ENCODE measurements at places on chromosomes 4 and X.

DNA sequence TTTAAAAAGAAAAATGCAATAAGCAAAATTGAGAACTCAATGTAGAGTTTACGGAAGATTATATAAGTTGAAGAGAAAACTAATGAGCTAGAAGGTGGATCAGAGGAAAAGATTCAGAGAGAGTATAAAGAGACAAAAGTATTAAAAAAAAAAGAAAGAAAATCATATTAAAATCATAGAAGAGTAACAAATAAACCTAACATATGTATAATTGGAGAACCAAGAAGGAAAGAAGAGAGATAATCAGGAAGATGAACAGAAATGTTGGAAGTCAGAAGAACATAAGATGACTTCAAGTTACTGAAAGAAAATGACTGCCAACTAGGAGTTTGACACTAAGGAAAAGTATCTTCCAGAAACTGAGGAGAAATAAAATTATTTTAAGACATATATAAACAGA lies 34.3 kb upstream of the ANTXR2 start:
- DNase-seq: no peak

DNA sequence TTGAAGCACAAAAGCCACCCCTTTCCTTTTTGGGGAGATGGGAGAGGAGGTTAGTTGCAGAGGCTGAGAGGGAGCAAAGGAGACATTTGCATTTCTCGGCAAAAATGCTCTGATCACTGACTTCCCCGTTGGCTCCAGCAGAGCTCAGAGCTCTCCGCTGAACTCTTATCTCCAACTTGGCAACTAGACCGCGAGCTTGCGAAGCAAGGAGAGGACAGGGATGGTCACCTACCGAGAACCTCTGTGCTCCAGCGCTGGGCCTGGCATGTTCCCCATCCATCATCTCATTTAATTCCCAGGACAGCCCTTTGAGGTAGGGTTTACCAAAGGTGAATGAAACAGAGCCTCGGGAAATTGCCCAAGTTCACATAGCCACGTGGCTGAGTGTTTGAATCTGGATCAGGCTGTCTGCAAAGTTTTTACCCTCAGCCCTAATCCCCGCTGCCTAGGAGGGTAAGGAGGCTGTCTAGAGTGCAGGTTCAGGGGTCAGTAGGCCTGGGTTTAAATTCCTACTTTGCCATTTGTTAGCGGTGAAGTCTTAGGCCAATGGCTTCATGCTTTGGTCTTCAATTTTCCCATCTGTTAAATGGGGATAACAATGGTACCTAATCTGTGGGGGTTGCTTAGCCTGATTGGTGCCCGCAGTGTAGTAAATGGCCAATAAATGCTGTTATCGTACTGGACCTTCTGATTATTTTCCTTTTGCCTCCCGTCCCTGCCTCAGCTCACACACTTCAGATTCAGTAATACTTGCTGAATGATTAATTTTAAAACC lies 3.8 kb upstream of the CITED1 start:
- no peak for DNase-seq

- no peak for DNase-seq
Measured at GRCh38 chr4:183807420-183808096, 97.5 kb upstream of the STOX2 start.

DNA sequence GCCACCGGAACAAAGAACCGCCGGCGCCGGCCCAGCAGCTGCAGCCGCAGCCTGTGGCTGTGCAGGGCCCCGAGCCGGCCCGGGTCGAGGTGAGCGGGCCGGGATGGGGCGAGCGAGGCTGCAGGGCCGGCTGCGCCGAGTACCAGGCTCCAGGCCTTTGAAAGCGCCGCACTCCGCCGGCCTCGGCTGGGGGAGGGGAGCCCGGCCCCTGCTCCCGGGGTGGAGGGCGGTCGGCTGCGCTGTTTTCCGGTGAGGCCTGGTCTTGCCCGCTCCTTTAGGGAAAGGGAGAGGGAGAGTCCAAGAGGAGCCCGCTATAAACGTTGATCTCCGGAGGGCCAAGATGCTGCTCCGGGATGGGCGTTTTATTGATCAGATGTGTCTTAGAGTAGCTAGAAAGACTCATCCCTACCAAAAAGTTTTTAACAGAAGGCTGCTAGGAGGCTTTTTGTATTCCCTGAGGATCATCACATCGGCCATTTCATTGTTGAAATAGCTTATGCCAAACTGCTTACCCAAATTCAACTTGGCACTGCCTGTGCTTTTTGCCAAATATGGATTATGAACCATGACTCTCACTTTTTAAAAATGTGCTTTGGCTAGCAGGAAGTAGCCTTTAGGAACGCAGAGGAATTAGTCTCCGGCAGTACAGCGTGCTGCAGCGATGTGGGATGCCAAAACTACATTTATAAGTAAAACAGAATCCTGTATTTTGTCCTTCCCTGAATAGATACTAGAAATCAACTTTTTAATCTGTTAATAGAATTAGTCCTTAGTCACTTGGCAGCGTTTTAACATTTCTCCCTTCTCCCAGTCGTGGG lies 760 bp downstream of the TMEM165 start:
- peak; percentile 31 for DNase-seq

DNA sequence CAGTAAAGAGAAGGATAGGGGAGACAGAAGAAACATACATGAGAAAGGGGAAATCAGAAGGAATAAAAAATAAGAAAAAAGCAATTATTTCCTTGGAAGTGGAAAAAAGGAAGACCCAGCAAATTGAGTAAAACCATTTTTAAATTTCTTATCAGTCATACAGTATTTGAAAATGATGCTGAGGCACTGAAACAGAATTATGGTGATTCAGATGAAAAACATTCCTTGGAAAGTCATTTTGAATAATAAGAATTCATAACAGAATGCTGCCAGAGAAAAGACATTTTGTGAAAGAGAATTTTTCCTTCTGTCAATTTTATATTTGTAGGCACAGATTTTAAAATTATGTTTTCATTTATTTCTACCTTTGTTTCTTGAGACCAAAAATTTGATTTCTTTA lies 895.5 kb upstream of the EPHA5 start:
- no peak for DNase-seq

- DNase-seq: no peak
Measured at GRCh38 chr4:96194993-96195392, 355.1 kb downstream of the PDHA2 start.

DNA sequence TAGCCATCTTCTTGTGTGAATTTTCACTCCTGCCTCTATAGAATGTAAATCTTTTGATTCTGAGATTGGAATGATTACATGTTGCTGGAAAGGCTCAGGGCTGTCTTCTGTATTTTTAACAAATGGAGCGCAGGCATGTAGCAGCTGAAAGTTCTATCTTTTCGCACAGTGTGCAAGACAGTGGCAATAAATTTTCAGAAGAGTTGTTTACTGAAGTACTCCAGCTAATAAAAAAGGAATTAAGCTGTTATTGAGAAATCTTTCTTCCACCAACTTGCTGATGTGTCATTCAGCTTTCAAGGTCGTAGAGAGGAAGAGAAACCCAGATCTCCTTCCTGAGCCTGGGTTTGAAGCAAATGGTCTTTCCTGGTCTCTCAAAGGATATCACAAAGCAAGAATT lies 122.0 kb upstream of the PUDP start:
- no peak for DNase-seq

DNA sequence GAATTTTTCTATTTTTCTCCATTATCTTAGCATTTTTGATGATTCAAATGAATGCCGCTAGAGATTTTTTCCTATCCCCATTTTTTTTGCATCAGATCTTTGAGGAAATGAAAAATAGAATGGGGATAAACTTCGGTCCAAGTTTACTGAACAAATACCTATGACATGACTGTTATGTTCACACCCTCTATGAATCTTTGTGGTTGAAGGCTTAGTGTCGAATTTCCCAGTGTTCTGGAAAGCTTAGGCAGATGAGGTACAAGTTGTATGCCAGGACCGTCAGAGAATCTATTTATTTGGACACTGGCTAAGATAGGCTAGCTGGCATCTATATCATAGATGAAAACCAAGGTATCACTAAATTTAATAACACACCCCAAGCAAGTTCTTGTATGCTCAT lies 123.4 kb downstream of the SPCS3 start:
- no peak for DNase-seq

DNA sequence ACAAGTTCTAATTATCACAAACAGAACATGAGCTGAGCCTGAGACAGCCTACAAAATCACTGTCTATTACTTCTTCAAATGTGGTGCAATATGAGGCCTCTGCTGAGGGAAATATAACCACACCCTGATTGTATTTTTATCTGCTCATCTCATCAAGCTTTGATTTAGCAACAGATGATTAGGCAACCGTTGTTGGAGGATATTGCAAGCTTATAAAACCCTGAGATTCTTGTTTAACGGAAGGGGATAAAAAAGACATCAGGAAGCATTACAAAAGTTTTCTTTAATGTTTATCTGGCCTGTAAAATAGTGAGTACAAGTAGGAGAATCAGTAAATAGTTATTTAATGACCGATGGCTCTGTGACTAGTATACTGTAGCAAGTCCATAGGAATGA lies 108.5 kb downstream of the ZNF330 start:
- no peak for DNase-seq

GRCh38 chrX:14505648-14506047 lies 23.7 kb upstream of the GLRA2 start:
- no peak for DNase-seq

Measured in large intestine (tissue), 12 donors.